ENCODE measurements at places on chromosomes 7 and 10.

DNA sequence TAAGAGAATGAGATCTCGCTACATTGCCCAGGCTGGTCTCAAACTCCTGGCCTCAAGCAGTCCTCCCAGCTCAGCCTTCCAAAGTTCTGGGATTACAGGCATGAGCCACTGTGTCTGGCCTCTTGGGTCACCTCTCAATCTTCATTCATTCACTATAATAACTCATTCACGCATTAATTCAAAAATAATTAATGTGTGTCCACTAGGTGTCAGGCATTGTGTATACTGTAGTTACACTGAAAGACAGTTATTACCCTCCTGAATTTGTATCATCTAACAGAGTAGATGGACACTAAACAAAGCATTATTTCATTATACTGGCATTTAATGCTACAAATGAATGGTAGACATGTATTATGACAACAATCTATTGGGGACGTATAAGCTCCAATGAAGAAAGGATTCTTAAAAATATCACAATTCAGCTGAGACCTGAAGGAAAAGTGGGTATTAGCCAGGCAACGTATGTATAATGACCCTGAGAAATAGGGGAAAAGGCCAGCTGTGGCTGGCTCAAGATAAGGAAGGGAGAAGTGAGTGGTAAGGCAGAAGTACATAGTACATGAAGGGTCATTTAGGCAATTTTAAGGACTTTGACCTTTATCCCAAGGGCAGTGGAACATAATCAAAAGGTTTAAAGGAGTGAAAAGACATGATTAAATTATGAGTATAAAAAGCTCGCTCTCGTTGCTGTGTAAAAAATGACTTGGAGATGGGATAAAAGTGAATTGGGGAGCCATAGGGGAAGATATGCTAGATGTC, 150.7 kb downstream of the BTAF1 start:
- DNase-seq = no peak

DNA sequence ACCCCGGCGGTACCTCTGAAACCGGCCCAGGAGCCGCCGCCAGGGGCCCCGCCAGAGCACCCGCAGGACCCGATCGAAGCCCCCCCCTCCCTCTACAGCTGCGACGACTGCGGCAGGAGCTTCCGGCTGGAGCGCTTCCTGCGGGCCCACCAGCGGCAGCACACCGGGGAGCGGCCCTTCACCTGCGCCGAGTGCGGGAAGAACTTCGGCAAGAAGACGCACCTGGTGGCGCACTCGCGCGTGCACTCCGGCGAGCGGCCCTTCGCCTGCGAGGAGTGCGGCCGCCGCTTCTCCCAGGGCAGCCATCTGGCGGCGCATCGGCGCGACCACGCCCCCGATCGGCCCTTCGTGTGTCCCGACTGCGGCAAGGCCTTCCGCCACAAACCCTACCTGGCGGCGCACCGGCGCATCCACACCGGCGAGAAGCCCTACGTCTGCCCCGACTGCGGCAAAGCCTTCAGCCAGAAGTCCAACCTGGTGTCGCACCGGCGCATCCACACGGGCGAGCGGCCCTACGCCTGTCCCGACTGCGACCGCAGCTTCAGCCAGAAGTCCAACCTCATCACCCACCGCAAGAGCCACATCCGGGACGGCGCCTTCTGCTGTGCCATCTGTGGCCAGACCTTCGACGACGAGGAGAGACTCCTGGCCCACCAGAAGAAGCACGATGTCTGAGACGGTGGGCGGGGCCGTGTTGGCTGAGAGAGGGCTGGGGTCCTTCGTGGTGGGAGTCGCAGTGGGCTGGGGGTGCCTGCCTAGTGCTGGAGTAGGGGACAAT, 3.8 kb downstream of the REPIN1 start:
- no peak for DNase-seq

- DNase-seq = no peak
Observed at GRCh38 chr7:78993341-78993740, 460.1 kb downstream of the MAGI2 start.

DNA sequence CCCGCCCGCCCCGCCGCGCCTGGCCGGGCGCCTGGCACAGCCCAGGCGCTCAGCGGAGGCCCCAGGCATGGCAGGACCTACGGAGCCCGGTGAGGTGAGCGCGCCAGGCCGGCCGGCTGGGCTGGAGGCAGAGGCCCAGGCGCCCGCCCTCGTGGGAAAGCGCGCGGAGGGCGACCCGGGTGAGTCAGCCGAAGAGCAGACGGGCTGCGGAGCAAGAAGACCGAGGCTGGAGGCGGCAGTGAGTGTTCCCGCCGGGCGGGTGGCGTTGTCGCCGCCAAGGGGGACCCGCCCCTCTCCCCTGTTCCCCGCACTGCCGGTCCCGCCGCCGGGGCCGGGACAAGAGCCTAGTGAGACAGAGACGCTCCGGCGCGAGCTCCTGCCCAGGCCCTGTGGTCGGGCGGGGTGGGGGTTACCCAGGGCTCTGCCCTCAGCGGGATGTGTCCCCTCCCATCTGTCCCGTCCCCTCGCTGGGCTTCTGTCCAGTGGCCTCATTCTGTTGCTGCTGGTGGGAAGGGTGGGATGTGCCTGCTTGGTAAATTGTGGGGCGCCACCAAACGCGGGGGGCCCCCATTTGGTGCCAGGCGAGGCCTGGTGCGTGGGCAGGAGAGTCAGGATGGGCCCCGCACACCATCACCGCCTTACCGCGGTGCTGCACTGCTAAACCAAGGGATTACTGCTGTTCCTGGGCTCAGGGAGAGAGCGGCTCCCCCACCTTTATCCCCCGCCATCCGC, 17.0 kb upstream of the NODAL start:
- DNase-seq = no peak
